ENCODE measurements at places on chromosomes 4 and X. TPM values are rescaled to one million over a fixed set of nuclear protein-coding genes. Genes with fewer than 3 reads are reported as not detected.

Gene SUPT20HL2
- total RNA-seq = not detected

Gene NELFA
- total RNA-seq = 30.4 TPM

Gene RHOXF1
- total RNA-seq = not detected

Gene RAB9B
- 0.19 TPM for total RNA-seq

Gene CDX4
- total RNA-seq = not detected
